ENCODE measurements at places on chromosomes 3 and 15.

GRCh38 chr15:65182538-65182937 lies 2.6 kb downstream of the CLPX start:
- DNase-seq = no peak

GRCh38 chr3:126540342-126540849 lies 16.4 kb downstream of the CHST13 start:
- DNase-seq = no peak

- DNase-seq = no peak
These were observed 7.2 kb upstream of the SCAMP5 start for GRCh38 chr15:74988007-74988800.

DNA sequence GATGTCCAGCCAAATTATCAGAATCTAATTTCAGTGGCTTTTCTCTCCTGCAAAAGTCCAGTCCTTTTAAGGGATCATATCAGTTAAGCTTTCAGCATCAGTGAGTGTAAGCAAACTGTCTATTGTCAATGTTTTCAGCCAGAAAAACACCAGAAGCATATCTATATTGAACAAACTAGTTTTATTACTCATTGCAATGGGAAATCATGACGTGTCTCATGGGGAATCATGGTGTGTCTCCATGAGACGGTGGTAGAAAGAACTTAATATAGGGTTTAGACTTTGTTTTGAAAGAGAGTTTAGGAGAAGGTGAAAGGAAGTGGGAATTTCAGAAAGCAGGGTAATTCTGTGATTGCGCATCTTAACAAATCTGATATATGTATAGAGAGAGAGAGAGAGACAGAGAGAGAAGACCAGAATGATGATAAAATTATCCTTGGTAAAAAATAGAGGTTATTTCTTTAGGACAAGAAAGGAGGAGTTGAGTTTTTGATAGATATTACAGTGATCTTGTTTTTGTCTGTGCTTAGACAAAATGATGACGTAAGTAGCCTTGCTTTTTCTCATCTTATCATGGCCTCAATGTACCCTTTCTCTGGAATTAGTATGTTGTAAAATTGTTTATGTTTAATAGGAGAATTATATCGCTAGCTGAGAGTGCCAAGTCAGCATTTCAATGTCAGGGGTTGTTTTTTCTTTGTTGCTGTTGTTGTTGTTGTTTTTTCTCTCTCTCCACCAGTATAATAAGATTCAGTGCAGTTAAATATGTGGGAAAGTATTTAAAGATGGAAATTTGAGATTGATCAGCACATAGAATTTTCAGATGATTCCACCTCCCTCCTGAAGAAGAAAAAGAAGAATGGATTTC lies 129.9 kb upstream of the OSTN start:
- DNase-seq = no peak

DNA sequence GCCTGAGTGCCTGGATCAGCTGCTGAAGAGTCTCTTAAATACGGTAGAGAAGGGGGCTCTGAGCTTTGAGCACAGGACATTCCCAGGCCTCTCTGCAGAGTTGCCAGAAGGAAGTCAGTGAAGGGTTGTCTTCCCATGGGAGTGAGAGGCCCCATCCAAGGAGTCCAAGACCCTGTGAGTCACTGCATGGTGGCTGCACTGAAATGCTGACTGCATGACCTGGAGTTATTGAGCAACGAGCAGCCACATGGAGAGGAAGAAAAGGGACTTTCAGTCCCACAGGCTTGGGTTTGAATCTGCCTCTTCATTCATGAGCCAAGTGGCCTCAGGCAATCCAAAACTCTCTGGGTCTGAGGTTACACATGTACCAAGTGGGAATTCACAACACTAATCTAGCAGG lies 69.6 kb upstream of the RASGRF1 start:
- DNase-seq = no peak

All from T-helper 17 cell (primary cell).